ENCODE measurements at places on chromosomes 2 and 18.
A peak's percentile ranks its signal among the peaks of the same experiment; 100 is the strongest.

- DNase-seq, result peak; percentile 74
These were observed 212.1 kb upstream of the NCKAP5 start for GRCh38 chr2:133780099-133780996.

GRCh38 chr2:67571785-67572718, 174.9 kb downstream of the ETAA1 start:
- no peak for DNase-seq

DNA sequence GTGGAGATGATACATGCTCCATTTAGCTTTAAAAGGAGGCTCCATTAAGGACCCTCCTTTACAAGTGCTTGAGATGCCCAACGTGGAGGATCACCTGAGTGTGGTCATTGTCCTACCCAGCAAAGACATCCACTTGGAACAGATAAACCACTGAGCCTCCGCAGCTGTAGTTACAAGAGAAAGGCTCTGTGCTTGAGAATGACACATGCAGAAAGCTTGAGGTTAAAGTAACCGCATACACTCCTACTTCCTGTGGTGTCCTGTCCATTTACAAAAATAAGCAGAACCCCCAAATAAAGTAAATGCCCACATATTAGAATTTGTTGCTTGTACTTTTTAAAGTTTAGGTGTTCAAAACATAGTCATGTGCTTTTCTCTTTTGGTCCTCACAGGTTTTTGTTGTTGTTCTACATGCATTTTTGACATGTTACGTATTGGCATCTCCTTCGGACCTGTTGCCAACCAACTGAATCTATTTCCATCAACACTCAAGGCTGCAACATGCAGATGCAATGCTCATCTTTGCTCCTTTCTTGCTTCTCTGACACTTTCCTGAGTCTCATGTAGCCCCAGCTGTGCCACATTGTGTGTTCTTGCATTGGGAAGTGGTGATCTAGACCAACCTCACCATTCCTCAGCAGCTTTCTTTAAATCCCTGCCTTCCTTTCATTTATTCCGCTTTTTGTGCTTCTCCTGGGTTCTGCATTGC, 56.0 kb downstream of the SERPINB7 start:
- no peak for DNase-seq

DNA sequence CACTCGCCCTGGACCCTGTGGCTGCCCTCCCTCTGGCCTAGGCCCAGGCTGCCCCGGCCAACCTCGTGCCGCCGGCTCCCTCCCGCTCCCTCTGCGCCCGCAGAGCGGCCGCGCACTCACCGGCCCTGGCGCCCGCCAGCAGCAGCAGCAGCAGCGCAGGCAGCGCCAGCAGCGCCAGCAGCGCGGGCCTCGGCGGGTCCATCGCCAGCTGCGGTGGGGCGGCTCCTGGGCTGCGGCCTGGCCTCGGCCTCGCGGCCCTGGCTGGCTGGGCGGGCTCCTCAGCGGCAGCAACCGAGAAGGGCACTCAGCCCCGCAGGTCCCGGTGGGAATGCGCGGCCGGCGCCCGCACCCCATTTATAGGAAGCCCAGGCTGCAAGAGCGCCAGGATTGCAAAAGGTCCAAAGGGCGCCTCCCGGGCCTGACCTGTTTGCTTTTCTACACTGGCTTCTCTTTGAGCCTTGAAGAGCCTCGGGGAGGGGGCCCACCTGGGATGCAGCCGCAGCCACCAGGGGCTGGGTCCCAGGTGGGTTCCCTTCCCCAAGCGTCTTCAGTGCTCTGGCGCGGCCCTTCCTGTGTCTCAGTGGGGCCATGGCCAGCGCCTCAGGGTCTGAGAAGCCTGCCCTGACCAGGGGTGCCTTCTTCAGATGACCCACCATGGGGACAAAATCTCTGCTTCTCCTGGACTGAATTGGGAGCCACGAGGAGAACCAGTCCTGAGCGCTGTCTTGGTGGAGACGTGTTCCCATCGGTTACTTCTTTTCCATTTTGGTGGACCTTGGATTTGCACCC, at the start of gene APOB:
TSS of gene APOB (minus strand) at position 330 of the 789 bp plus-strand sequence. CDS start at position 202, 128 bp downstream.
- DNase-seq, result no peak

DNA sequence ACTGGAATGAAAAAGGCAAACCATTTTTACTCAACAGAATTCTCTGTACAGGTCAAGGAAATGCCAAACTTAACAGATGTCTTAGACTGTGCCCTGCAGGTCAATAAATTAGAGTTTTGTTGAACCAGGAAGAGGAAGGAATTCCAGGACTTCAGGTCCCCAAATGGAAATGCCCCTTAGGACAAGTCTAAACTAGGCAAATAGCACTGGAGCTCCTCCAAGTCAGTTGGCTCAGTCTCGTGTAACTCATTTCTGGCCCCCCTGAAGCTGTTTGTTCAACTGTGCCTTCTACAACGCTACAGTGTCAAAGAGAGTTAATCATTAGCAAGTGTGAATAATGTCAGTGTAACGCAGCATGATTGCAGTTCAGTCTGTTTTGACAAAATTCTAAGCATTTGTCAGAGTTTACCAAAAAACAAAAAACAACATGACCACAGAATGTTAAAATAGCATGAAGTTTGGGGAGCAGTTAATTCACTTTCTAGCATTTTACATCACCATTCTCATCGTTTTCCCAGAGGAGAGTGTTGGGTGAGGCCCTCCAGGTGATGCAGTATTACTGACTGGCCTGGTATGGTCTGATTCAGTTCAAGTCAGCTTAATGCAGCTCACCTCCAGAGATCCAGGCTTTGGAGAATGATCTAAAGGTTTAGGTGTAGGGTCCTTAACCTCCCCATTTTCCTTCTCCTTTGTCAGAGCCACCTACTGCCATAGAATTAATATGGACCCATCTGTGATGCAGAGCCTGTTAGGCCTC, 108.1 kb downstream of the AQP4 start:
- DNase-seq, result no peak

GRCh38 chr2:191611614-191612013, 66.3 kb upstream of the NABP1 start:
- no peak for DNase-seq

- DNase-seq, result no peak
These were observed 2.4 kb downstream of the MTCL1 start for GRCh38 chr18:8707556-8708300.

DNA sequence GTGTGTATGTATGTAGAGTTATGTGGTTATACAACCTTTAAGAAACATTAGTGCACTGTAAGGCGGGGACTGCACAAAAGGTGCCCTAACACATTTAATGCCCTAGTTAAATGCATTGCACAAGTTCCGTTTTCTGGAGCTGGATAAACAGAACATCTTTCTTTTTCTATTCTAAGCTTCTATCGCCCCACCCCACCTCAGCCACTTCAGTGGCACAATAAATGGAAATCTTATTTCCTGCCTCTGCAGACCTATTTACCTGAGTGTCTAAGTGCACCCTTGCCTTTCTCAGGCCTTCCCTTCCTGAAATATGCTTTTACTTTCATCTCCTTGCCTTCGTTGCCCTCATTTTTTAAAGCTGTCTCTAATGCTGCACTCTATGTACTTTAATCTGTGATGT, 123.5 kb downstream of the TANC1 start:
- DNase-seq, result no peak

- DNase-seq, result no peak
These were observed 129.3 kb downstream of the NCKAP5 start for GRCh38 chr2:133438848-133439564.

- DNase-seq, result peak; percentile 58
These were observed 65.4 kb upstream of the NABP1 start for GRCh38 chr2:191612496-191612895.

DNA sequence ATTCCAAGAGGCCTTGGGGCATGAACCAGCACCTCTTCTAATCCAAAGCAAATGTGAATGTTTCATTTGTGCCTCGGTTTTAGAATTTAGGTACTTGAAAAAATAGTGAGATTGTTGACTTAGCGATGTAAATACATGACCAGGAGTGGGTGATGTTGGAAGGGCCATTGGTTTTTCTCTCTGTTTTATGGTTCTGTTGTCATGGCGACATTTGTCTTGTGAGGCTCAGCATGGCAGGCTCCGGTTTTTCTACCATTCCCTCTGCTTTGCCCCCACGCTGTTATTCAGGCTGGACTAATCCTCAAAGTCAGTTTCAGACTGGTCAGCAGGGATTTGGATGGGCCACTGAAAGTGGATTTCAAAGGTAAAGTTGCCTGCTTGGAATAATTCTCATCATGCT, 255.4 kb downstream of the ALPK2 start:
- no peak for DNase-seq

GRCh38 chr2:115542331-115542730, 1099.9 kb downstream of the DPP10 start:
- DNase-seq, result no peak

DNA sequence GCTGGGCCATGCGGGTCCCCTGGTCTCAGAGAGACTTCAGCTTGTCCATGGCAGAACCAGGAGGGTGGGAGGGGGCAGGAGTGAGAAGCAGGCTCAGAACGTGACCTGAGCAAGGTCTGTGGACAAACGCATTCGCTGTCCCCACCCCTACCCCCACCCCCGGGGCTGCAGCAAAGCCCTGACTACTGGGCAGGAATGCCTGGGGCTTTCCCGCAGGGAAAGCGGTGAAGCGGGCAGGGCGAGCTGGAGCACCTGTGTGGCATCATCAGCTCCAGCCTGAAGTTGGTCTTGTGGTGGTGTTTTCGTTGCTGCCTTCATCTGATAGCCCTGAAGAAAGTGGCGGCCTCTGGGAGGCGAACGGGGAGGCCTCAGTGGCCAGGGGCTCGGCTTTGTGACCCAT, 26.1 kb upstream of the ALKAL2 start:
- no peak for DNase-seq

DNA sequence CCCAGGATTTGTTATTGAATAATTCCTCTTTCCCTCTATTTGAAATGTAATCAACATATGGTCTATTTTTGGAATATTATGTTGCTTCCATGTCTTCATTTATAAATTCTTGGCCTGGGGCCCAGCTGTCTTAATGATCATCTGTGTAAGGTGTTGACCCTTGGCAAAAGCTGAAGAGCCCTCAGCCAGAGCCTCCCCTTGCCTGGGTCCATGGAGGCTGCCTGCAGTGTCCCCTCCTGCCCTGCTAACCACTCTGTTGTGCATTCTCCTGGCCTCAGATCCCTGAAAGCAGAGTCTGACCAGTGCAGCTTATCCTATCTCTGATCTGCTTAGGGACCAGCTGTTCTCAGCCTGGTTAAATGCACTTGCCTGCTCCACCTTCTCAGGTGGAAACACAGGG, 226.1 kb upstream of the APCDD1 start:
- no peak for DNase-seq

DNA sequence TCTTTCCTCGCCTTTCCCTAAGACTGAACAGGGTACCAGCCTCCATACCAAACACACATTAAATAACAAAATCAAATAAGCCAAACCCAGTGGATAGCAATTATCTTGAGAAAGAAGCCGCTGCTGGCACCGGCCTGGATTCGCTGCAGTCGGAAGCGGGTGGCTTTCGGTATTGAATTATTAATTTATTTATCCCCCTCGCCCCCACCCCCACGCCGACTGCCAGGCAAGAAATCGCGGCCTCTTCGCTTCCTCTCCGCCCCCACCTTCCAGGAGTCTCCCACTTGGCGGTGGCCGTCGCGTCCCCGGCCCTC, 370 bp upstream of the ZNF804A start:
- no peak for DNase-seq

GRCh38 chr2:146004462-146004861, 1484.5 kb upstream of the ZEB2 start:
- no peak for DNase-seq

DNA sequence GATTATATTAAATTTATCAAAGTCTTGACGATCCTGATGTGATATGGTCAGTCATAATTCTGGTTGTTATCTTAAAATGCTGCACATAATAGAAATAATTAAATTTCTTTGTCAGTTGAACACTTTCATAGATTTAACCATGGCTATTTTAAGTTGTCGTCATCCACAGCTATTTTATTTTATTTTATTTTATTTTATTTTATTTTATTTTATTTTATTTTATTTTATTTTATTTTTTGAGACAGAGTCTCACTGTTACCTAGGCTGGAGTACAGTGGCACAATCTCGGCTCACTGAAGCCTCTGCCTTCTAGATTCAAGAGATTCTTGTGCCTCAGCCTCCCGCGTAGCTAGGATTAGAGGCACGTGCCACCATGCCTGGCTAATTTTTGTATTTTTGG, 121.6 kb upstream of the MSH6 start:
- no peak for DNase-seq

GRCh38 chr2:161407597-161407996, 8.5 kb upstream of the TBR1 start:
- DNase-seq, result no peak

DNA sequence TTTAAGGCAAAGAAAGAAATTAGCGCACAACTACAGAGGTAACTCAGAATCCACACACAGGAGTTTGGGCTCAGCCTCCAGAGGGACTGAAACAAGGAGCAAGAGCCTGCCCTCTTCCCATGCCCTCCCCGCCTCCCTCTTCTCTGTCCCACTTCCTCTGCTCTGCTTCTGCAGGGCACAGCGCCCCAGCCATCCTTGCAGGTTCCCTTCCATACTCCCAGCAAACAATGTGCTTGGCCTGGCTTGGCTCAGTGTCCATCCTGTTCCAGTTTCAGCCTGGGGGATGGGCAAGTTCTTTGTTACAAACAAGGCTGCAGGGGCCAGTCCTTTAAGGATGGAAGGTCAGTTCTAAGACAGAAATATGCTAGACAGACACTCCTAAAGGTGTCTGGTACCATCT, 133.5 kb downstream of the CDH20 start:
- no peak for DNase-seq

DNA sequence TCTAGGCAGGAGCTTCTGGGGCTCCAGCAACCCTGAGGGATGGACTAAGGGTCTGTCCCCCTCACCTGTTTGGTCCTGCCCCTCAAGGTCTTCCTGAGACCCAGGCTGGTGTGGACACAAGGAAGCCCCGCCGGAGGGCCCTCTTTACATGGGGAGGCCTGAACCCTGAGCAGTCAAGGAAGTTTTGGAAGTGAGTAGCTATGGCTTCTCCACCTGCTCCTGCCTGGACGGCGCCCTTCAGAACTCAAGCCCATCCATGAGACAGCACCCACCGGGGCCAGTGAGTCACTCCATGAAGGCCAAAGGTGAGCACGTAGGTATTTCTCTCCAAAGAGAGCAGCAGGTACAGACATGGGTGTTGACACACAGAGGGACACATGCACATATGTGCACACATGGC, 98.2 kb upstream of the CTDP1 start:
- DNase-seq, result no peak

DNA sequence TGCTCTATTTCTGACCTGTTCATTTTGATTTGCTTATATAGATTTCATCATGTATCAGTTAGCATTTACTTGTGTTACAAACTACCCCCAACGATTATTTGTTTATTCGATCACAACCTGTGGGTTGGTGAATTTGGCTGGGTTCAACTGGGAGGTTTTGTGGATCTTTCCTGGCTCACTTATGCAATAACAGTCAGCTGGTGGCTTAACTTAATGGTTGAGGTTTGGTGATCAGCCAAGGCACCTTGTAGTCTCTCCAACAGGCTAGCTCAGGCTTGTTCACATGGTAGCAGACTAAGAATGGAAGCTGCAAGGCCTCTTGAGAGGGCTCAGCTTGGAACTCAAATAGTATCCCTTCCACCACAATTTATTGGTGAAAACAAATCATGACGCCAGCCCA, 5.4 kb upstream of the PUM2 start:
- peak; percentile 44 for DNase-seq

DNA sequence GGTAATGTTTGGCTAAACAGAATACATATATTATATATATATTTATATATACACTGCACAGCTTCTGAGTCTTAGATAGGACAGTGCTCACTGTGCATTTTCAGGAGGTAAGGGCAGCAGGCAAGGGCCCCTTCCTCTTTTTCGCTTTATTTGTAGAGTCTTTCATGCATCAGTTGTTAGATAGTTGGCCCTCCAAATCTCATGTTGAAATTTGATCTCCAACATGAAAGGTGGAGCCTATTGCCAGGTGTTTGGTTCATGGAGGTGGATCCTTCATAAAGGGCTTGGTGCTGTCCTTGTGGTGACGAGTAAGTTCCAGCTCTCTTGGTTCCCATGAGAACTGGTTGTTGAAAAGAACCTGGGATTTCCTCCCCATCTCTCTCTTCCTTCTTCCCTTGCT, 48.1 kb downstream of the TSN start:
- DNase-seq, result no peak

All from retinal pigment epithelial cell (primary cell).